ENCODE measurements at places on chromosomes 3 and 15.

DNA sequence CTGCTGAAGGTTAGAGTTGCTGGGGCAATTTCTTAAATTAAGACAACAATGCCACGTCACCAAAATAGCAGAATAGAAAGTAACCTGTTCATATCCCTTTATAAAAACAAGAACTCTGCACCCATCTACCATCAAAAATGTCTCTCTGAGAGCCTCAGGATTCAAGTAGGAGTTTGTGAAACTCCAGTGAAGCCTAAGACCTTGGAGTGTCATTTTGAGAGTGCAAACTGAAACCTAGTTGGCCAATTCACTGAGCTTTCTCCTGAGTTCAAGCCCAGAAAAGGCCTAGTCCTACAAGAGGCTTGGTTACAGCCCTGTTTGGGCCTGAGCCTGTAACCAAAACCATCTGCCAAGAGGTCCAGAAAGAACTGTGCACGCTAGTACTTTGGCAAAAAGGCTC lies 335.1 kb downstream of the EFHB start:
- DNase-seq, result no peak

DNA sequence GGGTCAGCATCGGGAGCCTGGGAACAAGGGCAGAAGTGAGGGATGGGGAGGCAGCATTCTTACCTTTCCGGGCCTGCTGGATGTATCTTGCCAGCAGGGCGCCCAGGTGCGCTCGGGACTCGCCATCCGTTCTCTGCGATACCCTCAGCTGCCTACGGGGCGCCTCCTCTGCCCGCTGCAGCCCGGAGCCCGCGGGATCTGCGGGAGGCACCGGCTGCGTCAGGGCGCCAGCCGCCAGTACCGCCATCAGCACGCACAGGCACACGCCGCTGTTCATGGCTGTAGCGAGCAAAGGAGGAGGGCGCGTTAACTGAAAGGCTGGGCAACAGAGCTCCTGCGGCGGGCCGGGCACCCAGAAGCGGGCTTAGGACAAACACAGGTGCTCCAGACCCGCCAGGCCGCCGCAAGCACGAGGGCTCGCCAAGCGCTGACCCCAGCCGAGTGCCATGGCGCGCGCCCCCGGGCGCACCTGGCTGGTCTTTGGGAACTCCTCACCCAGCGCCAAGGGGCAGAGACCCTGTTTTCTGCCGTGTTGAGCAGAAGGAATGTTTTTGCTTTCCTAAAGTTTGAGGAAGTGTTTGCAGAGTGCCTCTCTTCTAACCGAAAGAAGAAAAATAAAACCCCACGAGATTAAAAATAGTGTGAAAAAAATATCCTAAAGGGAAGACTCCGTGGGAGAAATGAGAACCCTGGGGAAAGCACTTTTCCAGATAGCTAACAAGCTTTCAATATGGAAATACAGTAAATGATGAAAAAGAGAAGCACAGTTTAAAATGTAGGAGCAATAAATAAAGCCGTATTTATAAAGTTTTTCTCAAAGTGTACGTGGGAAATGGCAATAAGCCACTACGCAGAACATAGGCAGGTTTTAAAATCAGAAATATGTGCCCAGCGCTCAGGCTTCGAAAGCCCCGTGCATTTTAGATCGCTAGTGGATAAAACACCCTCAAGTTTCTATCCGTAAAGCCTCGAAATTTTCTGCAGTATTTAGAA lies 2.3 kb downstream of the CCK start:
- no peak for DNase-seq

DNA sequence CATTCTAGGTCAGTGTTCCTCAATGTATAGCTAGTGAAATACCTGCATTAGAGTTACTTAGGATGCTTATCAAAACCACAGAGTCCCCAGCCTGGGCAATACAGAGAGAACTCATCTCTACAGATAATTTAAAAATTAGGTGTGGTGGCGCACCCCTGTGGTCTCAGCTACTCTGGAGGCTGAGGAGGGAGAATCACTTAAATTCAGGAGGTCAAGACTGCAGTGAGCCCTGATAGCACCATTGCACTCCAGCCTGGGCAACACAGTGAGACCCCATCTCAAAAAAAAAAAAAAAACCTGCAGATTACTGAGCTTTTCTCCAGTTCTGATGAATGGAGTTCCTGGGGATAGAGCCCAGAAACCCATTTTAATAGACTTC lies 10.1 kb upstream of the MINDY2 start:
- no peak for DNase-seq

DNA sequence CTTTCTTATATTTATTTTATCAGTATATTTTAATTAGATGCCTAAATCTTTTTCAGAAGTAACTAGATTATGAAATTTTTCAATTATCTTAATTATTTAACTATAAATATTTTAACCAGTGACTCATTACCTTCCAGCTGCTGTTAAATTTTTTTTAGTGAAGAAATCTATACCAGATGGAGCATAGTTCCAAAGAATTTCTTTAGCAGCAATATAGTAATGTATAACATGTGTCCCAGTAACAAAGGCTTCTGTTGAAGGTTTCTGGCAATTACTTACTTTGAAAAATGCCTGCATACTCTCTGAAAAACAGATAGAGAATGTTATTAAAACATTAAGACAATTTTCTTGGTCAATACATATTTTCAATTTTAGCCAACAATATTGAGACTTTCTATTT lies 45.1 kb upstream of the CP start:
- no peak for DNase-seq

DNA sequence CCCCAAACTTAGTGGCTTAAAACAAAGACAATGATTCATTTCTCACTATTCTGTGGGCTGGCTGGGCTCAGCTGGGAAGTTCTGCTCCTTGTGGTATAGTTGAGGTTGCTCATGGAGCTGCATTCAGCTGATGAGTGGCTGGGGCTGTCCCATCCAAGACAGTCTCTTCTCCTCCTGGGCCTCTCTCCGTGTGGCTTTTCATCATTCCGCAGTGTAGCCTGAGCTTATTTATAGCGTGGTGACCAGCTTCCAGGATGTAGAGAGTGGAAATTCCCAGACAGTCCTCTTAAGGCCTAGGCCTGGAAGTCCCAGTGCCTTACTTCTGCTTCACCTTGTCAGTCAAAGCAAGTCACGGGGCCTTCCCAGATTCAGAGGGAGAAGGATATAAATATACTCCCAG lies 136.7 kb upstream of the DAZL start:
- DNase-seq, result no peak

- no peak for DNase-seq
Measured at GRCh38 chr3:106619-107018, 89.9 kb upstream of the CHL1 start.

DNA sequence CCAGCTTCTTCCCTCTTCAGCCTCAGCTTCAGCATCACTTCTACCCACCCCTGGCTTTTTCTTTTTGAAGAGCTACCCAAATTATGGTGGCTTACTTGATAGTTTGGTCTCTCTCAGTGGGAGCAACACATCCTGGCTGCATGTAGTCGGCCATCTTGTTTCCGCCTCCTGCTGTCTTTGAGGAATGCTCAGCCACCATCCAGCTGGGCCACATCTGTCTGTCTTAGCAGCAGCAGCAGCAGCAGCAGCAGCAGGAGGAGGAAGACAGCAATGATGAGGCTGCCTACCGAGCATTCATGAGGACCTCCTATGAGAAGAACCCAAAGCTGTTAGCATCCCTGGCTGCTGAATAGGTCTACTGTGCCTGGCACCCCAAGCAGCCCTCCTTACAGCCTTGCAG lies 19.7 kb downstream of the IL16 start:
- no peak for DNase-seq

Measured in stimulated activated CD4-positive, alpha-beta T cell treated with anti-CD3 and anti-CD28 coated beads, Interleukin-12 subunit alpha, Interleukin-12 subunit beta, amount 100 ng/mL, for 24 hours (primary cell).